ENCODE measurements at places on chromosomes 2 and 18.
A peak's percentile ranks its signal among the peaks of the same experiment; 100 is the strongest.

- DNase-seq: no peak
These were observed 3.9 kb upstream of the CCDC102B start for GRCh38 chr18:68793951-68794350.

GRCh38 chr2:232439758-232440135 is 16.2 kb upstream of the ALPI start:
- no peak for DNase-seq

DNA sequence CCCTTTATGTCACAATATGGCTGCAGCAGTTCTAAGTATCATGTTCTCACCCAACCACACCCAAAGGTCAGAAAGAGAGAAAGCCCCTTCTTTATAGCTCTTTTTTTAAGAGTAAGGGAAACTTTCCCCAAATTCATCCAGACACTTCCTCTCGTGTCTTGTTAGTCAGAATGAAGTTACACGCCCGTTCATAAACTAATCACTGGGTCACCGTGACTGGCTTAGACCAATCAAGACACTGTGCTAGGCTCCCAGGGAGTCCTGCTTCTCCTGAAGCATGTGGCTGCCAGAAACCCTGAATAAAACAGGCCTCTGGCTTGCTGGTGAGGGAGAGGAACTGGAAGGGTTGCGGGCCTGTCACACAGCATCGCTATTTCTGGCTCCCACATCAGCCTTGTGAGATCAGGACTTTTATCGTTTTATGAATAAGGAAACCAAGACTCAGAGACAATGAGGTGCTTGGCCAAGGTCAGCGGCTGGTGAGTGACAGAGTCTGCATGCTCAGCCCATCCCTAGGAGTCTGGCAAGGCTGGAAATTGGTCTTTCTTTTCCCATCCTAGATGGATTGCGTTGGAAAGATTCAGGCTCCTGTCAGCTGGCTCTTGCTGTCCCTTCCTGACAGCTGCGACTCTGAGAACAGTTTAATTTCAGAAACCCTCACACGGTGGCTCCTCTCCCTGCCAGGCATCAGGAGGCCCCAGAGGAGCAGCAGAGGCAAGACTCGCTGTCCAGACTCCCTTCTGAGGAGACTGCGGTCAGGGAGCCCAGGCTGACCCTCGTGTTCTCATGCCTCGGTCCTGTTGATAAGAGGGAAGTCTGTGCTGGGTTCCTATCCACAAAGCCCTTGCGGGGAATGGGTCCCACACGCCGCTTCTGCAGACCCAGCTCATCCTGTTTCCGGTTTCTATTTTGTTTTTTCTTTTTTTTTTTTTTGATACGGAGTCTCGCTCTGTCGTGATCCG is 104.5 kb upstream of the TAF1B start:
- DNase-seq: peak; percentile 48

DNA sequence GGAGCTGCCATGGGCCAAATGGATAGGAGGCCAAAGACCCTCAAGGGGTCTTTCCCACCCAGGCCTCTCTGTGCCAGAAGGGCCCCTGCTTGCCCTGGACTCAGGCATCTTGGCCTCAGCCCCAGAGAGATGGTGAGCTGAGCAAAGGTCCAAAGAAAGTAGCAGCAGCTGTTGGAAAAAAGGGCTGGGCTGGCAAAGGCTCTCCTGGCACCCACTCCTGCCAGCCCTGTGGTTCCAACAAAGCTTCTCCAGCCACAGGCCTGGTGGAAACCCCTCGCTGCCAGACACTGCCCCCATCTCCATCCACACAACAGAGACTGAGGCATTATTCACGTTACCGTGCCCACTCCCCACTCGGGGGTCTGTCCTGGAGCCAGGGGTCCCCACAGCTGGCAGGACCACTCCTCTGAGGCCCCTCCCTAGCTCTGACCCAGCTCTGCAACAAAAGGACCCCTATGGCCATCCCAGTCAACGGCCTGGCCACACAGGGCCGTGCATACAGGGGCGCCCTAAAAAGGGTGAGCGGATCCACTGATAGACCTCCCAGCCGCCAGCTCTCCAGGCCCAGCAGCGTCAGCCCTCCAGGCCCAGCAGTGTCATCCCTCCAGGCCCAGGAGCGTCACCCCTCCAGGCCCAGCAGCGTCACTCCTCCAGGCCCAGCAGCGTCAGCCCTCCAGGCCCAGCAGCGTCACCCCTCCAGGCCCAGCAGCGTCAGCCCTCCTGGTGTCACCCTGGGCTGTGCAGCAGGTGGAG is 10.1 kb downstream of the BIN1 start:
- no peak for DNase-seq

- DNase-seq: peak; percentile 47
These were observed 566 bp upstream of the CMPK2 start for GRCh38 chr2:6866275-6866671.
